ENCODE measurements at places on chromosomes 13 and 19.

- DNase-seq: no peak
These were observed 815.7 kb upstream of the MIR17HG start for GRCh38 chr13:90531744-90532143.

- no peak for DNase-seq
These were observed 356.4 kb upstream of the TSHZ3 start for GRCh38 chr19:31705656-31706055.

DNA sequence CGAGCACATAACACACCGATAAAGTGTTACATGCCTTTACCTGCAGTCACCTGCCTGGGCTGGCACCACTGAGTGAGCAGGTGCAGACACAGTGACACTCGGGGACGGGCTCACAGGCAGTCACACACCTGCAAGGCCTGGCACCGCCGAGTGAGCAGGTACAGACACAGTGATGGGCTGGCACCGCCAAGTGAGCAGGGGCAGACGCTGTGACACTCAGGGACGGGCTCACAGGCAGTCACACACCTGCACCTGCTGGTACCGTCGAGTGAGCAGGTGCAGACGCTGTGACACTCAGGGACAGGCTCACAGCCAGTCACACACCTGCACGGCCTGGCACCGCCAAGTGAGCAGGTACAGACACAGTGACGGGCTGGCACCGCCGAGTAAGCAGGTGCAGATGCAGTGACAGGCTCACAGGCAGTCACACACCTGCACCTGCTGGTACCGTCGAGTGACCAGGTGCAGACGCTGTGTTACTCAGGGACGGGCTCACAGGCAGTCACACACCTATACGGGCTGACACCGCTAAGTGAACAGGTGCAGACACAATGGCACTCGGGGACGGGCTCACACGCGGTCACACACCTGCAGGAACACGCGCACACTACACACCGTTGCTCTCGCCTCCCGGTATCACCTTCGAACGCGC lies 470 bp downstream of the ZNF835 start:
- no peak for DNase-seq

GRCh38 chr13:91661692-91662490 lies 263.5 kb downstream of the GPC5 start:
- DNase-seq: no peak

DNA sequence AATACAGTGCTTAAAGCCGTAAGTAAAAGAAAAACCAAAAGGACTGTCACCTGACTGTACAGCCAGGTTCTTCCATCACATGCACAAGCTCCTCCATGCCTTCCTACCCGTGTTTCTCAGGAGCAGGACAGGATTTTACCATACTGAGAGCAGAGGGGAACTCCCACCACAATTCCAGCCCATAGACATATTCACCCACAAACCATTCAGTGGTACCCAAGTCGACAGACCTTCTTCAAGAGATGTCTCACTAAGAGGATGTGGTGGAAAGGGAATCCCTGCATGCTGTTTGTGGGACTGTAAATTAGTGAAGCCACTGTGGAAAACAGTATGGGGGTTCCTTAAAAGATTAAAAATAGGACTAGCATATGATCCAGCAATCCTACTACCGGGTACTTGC lies 66.9 kb upstream of the DOCK9 start:
- DNase-seq: no peak

GRCh38 chr19:40831502-40832430 lies 18.5 kb downstream of the CYP2A6 start:
- DNase-seq: no peak

DNA sequence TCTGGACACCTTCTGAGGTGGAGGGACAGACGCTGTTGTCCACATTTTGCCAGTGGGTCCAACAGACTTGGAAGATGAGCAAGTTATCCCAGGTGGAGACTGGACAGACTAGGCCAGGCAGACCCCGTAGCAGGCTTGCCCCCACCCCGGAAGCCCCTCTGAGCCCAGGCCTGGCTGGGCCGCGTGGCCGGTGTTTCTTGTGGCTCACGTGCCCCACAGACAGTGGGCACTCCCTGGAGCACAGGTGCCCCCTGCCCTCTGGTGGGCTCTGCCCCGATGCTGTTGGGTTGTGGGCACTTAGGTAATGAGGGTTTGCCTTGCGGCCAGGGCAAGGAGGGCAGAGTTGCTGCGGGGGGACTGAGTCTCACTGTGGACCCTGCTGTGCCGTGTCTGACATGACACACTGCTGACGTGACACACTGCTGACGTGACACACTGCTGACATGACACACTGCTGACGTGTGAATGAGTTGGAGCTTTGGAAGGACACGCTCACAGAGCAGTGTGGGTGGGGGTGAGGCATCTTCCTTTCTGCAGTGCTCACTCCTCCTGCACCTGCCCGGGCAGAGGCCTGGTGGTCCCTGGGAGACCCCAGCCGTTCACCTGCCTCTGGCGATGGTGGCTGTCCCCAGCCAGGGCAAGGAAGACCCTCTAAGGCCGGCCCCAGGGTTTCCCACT lies 25.1 kb downstream of the DOT1L start:
- DNase-seq: no peak

DNA sequence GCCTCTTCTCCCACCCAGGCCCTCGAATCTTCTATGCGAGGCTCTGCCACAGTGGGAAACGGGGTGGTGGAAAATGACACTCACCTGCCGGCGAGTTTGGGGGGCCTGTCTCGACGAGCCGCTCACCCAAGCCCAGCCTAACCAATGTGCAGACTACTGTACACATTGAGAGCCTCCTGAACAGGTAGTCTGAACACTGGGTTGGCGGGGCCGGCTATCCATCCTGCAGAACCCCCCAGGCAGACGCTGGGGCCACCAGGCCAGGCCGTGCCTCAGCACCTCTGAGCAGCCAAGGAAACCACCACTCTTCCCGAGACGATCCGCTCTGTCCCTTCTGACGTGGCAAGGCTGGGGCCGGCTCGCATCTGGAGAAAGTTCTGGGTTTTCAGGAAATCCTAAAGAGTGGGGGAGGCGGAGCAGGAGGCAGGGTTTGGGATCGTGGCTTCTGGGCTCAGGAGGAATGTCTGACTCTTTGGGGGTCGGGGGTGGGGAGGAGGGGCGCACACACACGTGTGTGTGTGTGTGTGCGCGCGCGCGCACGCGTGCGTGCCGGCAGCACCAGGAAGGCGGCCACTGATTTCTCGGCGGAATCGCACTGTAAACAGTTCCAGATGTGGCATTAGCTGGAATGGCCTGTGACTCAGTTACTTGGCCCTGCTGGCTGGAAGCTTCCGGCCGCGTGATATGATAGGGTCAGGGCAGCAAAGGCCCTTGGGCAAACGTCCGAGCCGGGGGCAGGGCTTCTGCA lies 18.5 kb downstream of the TMED1 start:
- DNase-seq: no peak

DNA sequence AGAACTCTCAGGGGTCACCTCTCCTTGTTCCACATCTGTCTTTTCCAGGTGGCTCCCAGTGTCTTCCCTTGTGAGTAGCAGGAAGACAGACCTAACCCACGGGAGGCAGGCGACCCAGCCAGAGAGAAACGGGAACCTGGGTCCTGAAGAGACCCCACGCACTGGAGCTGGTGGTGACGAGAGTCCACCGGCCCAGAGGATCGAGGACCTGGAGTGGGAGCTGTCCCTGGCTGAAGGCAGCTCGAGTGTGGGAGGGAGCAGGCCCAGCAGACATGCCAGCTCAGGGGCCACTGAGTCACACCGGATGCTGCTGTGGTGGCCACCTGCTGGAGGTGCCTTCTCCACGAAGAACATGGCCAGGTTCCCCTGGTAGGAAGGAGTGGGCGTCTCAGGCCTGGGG lies 66.5 kb upstream of the ATP12A start:
- no peak for DNase-seq

DNA sequence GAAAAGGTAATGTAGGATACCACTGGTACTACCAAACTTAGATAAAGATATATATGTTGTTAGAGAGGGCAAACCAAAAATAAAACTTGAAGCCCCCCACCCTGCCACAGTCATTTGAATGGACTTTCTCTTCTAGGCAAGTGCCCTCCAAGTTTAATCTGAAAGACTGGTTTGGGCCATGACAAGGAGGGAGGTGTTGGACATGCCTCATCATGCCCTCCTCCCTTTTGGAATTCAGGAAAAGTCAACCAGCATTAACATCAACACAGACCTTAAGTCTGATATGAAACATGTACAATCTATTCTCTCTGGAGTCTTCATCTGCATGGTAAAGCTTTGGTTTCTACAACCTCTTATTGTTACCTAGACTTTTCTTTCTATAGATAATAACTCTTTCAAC lies 46.3 kb upstream of the GPR12 start:
- DNase-seq: no peak

- DNase-seq: no peak
These were observed 5.1 kb downstream of the CRX start for GRCh38 chr19:47826800-47827199.

GRCh38 chr13:74077375-74077774 lies 56.8 kb downstream of the KLF12 start:
- no peak for DNase-seq

GRCh38 chr19:1880611-1881392 lies 4.5 kb downstream of the ABHD17A start:
- DNase-seq: no peak

- no peak for DNase-seq
These were observed 261.7 kb downstream of the MTUS2 start for GRCh38 chr13:29081697-29082440.

- DNase-seq: no peak
These were observed 723.2 kb downstream of the PCDH9 start for GRCh38 chr13:66506979-66507378.

GRCh38 chr13:24683838-24684599 lies 3.8 kb downstream of the ATP12A start:
- DNase-seq: peak; percentile 94

GRCh38 chr19:46564701-46565100 lies 36.4 kb upstream of the CALM3 start:
- no peak for DNase-seq

DNA sequence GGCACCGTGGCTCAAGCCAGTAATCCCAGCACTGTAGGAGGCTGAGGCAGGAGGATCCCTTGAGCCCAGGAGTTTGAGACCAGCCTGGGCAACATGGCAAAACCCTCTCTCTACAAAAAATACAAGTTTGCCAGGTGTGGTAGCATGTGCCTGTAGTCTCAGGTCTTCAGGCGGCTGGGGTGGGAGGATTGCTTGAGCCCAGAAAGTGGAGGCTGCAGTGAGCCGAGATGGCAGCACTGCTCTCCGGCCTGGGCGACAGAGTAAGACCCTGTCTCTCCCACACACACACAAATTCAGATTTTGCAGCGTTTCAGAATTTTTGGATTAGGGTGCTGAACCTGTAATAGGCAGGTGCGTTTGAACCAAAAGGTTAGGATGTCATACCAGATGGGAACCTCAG lies 2.2 kb downstream of the RPS11 start:
- no peak for DNase-seq

DNA sequence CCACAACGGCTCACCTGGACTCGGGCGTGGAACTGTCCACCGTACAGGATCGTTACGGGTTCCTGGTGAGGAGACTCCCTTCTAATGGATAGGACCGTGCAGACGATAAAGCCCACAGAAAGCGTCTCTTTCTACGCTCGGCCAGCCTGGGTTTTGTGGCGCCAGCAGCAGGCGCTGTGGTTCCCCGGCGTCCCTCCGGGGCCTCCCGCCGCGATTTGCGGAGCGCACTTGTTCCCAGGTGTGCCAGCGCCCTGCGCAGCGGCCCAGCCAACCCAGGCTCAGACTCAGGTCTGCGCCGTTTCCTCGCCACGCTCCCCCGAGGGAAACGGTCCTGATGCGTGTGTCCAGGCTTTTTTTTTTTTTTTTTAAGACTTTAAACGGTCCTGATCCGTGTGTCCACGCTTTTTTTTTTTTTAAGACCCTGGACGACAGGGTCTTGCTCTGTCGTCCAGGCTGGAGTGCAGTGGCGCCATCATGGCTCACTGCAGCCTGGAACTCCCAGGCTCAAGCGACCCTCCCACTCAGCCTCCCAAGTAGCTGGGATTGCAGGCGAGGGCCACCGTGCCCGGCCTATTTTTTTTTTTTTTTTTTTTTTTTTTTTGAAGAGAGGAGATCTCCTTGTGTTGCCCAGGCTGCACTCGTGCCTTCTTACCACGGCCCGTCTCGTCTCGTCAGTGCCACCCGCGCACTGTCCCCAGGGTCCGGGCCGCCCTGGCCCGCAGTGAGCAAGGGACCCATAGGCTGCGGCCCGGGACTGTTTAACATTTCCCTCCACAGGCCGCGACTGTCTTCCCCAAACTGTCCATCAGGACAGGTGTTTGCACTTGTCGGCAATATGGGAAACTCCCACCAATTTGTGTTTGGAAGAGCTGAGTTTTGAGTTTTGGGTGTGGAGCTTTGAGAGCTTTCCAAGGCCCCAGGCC lies 23.8 kb downstream of the GJA3 start:
- peak; percentile 96 for DNase-seq

GRCh38 chr13:79780240-79780639 lies 299.3 kb downstream of the NDFIP2 start:
- no peak for DNase-seq

DNA sequence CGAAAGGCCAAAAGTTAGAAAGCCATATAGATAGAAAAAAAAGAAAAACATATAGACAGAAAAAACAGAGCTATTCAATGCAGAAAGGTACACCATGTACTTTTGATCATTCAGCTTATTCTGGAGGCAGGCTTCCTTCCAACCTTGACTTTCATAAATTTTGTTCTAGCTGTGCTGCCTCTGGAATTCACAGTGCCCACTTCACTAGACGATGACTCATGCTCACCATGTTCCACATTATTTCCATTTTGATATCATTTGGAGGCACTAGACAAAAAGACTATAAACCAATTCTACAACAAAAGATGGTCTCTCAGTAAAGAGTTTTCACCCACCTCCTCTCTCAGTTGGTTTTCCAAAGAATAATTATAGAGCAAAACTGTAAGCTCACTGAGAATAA lies 229.0 kb upstream of the IPO5 start:
- no peak for DNase-seq

DNA sequence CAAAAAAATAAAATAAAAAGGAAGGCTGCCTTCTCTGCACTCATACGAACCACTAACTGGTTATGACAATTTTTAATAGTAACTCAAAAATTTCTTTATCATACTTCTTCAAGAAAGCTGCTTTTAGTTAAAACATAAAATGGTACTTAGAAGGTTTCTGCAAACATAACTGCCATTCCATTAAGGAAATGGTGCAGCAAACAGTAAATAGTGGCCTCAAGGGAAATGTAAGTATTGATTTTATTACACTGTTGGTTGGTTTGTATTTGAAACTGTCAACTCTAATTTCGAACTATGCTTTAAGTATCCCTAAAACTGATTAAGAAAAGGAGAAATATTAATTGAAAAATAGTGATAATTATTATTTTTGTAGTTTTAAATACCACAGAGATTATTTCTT lies 278.0 kb downstream of the DACH1 start:
- no peak for DNase-seq

DNA sequence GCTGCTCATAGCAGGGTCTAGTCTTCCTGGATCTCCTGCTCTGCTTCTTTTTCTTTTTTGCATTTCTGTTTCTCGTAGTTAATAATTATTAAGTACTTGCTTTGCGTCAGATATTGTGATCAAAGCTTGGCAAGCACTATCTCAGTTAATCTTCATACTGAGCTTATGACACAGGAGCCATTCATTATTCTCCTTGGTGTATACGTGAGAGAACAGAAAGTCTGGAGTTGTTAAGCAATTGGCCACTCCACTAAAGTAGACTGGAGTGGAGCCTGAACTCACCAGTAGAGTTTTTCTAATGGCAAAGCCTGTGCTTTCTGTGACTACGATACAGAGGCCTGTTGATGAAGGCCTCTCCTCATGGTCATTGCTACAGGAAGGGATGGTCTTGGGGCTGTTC lies 285.9 kb downstream of the RFC3 start:
- no peak for DNase-seq

Measured in NCI-H526 (cell line).